ENCODE measurements at places on chromosomes 2 and 18.

DNA sequence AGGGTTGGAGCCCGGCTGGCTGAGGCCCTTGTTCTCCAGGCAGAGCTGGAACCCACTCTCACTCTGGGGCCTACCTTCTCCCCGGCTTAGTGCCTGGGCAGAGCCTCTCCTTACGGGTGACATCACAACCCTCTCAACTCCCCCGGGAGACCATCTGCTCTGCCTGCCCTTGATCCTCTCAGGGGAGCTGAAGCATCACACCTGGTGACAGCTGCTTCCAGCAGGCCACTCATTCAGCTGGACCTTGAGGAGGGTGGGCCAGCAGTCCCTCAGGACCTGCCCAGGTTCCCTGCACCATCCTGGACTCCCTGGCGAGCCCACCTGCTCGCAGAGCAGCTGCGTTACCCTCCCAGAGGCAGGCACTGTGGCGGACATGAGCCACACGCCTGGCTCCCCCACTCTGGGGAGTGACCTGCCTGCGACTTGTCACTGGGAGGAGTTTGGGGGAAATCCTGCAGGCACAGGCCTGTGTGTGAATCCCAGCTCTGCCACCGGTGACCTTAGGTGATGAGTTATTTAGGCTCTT lies 13.1 kb downstream of the HS6ST1 start:
- DNase-seq: no peak

DNA sequence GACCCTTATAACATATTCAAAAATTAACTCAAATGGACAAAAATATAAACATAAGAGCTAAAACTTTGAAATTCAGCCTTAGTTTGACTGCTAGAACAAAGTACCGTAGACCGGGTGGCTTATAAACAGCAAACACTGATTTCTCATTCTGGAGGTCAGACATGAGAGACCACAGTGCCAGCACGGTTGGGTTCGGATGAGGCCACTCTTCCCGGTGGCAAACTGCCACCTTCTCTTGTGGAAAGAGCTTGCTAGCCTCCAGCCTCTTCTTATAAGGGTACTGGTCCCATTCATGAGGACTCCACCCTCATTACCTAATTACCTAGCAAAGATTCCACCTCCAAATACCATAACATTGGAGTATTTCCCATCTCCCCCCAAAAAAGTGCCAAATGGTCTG lies 91.3 kb downstream of the FAM210A start:
- DNase-seq: no peak

DNA sequence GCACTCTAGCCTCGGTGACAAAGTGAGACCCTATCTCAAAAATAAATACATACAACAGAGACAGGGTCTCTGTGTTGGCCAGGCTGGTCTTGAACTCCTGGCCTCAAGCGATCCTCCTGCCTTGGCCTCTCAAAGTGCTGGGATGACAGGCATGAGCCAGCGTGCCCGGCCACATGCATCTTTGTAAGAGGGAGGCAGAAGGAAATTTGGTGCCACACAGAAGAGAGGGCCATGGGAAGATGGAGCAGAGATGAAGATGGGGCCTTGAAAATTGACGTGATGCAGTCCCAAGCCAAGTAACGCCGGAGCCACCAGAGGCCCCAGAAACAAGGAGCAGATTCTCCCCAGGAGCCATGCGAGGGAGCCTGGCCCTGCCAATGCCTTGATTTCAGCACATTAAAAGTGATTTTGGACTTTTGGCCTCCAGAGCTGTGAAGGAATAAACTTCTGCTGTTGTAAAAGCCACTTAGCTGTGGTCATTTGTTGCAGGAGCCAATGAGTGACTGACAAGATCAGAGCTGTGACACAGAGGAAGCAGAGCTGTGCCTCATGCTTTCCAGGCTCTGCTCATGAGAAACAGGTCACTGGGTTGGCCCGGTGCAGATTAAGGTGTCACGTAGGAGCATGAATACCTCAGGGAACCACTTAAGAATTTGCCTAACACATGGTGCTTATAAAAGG lies 2.7 kb upstream of the SLC66A2 start:
- DNase-seq: no peak

DNA sequence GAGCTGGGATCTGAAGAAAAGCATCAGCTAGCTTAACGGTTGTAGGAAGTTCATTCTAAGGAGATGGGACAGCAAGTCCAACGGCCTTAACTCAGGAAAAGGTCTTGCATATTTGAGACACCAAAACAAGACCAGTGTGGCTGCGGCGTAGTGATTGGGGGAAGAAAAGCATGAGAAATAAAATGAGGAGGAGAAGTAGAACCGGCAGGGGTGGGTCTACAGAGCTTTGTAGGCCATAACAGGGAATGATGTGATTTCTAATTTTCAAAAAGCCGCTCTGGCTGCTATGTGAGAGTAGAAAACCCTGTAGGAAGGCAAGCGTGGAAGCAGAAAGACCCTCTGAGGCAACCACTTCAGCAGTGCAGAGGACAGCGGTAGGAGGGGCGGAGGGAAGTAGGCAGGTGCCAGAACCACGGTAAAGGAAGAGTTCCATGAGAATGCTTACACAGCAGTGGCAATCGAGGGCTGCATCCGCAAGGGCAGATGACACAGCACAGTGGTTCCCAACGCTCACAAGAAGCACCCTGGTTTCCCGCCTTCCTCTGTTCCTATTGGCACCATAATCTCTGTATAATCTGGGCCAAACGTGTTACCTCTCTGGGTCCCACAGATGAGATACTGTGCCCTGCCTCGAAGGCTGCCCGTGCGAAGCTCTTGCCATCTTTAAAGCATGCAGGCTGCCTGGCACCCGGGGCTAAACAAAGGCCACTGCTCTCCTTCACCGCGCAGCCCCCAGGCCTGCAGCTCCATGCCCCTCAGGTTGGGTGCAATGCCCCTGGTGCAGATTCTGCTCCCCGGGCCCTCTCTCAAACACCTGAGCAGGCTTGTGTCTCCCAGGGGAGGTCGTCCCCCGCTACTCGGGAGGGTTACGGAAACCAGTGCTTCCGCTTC lies 795 bp downstream of the ANKRD39 start:
- DNase-seq: no peak

- DNase-seq: no peak
Measured at GRCh38 chr18:63346031-63346430, 21.0 kb downstream of the KDSR start.

DNA sequence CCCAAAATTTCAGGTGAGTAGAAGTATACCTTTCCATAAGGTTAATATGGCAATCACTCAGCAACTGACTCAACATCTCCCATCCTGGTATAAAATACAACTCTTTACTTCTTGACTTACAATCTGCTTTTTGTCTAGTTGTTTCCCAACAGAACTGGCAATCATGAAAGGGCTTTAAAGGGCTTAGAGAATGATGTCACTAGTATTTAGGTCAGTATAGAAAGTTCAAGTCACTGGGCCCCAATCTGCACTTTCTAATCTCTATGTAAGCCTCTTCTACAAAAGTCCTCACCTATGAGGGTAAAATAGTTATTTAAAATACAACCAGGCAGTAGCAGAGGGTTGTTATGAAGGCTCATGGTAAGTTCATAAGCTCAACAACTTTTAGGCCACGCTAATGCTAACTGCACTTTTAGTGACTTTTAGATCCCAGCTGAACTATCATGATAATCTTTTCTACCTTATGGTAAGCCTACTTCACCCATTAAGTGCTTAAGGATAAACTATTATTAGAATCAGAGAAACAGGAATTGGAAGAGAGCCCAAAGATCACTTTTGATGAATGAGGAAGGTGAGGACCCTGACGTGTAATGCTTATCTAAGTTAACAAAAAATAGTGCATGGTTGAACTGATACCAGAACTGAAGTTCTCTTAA lies 79.6 kb downstream of the GORASP2 start:
- no peak for DNase-seq

- DNase-seq: no peak
Measured at GRCh38 chr2:17515652-17516051, 2.6 kb downstream of the RAD51AP2 start.

- no peak for DNase-seq
Measured at GRCh38 chr18:35430721-35431373, 53.7 kb upstream of the ZNF396 start.

DNA sequence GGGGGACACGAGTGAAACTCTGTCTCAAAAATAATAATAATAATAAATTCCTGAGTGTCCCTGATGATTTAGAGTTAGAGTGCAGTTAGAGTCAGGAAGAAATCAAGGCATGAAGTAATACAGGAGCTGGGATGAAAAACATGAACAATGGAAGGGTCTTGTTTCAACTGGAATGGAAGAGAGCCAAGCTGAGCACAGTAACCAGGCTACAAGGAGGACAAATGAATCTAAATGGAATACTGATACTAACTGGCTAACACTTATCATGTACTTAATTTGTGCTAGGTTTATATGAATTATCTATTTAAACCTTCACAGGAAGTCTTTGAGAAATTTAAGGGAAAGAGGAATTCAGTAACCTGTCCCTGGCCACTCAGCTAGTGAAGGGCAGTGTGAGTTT lies 38.8 kb upstream of the PSME4 start:
- no peak for DNase-seq

DNA sequence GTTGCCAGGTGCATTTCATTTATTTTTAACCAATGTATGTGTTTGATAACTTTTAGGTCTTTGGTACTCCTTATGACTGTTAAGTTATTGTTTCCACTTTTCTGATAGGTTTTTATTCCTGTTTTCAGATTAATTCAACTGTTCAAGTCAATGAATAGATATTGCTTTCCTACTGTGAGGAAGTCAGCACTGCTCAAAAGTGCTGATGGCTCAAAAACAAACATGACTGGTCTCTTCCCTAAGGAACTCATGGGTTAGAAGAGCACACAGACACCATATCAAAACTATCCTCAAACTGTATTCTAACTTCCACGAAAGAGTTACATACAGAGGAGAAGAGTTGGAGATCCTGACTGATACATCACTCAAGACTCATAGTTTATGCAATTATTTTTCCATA lies 39.9 kb upstream of the REG3G start:
- DNase-seq: no peak

DNA sequence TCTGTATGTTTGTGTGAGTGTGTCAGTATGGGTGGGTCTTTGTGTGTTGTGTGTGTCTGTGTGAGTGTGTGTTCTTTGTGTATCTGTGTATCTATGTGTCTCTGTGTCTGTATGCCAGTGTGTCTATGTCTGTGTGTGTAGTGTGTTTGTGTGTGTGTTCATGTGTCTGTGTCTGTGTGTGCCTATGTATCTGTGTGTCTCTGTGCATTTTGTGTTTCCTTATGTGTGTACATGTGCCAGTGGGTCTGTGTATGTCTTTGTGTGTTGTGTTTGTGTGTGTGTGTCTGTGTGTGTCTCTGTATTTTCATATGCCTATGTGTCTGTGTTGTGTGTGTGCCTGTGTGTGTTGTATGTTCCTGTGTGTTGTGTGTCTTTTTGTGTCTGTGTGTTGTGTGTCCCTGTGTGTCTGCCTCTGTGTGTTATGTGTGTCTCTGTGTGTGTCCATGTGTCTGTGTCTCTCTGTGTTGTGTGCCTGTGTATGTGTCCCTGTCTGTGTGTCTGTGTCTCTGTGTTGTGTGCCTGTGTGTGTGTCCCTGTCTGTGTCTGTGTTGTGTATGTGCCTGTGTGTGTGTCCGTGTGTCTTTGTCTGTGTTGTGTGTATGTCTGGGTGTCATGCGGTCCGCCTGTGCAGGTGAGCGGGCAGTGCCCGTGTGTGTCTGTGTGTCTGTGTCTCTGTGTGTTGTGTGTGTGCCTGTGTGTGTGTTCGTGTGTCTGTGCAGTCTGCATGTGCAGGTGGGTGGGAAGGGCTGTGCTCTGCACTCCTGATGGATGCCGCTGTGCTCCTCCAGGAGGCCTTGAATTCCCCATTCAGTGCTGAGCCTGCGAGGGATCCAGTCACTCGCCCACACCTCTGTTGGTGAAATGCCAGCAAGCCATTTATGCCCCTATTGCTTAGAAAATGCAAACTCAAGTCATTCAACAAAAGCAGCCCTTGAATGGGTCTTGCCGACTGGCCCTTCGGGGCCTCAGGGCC lies 37.4 kb downstream of the KLHL29 start:
- no peak for DNase-seq

- DNase-seq: peak; percentile 21
Measured at GRCh38 chr2:105104208-105104731, 66.4 kb downstream of the MRPS9 start.

DNA sequence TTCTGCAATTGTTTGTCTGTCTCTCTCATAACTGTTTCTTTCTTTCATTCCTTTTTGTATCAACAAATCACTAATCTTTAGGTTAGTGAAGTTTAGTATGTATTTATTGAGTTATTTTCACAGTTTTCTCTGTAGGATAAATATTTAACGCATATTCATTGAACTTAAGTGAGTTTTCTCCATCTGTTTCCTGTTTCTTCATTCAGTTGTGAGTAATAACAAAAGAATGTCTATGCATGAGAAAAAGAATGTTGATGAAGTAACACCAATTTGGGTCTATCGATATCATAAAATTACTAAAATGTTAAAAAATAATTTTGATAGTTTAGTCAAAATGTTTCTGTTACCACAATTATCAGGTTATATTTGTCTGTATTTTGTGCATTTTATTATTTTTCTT lies 948.0 kb downstream of the DSC3 start:
- DNase-seq: no peak

DNA sequence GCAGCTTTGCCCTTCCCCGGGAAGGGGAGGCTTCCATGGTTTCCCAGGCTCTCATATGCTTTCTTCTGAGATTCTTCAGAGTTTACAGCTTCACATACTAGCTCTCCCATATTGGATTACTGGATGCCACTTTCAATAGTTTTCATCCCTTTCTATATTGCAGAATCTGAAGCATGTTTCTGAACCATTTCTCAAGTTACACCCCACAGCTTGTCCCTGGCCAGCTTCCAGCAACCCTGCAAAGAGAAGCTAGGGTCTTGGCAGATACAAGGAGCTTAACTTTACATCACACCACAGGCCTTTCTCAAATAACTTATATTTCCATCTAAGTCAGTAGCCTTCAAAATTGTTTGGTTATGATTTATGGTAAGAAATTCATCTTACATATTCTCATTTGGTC lies 39.6 kb downstream of the LHCGR start:
- DNase-seq: no peak

- DNase-seq: no peak
Measured at GRCh38 chr2:153575171-153575853, 96.8 kb upstream of the RPRM start.

DNA sequence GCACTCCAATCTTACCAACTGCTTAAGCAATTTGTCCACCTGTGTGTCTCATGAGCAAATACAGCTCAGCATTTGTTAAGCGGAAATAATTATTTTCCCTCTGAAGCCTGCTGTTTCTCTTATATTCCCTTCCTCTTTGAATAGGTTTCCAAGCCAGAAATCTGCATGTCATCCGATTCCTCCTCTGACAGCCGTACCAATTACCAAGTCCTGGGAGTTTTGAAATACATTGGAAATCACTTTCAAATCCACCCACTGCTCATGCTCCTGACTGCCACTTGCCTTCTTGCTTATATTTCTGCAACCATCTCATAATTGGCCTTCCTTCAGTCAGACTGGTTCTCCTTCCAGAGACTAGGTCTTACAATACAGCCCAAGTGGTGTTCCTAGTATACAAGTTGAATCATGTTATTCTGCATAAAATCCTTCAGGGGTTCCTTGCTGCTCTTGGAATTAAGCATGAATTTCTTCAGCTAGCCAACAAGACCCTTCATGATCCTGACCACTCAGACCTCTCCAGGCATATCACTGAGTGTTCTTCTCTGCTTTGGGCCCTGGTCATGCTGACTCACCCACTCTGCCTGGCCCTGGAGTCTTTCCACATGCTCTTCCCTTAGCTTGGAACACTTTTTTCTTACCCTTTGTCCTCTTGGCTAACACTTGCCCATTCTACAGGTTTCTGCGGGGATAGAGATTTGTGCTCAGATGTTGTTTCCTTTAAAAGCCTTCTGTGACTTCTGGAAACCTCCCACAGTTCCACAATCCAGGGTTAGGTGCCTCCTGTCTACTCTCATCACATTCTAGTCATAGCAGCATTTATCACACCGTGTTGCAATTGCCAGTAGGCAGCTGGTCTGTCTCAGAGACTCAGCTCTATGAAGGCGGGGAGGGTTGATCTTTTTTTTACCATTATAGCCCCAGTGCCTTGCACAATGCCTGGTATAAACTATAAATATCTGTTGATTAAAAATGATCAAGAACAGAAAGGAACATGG lies 157.6 kb downstream of the ARL6IP6 start:
- no peak for DNase-seq
